ENCODE measurements at places on chromosomes 4 and X.

GRCh38 chrX:31136144-31136611, 64.3 kb upstream of the FTHL17 start:
- DNase-seq = no peak

DNA sequence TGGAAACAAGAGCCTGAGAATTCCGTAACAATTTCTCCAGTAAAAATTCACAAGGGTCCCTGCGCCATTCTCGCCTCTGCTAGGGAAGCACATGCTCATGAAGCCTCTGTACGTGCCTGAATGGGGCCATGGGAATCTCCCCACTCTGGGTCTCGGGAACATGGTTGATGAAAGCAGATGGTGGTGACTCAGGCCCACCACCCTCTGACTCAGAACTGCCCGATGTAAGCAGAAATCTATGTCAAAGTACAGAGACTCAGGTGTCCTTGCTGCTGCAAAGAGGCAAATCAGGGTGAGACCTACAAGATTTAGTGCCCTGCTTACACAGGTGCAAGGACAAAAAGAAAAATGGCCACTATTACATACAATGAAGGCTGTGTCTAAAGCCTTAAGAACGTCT, 65.0 kb downstream of the SCD5 start:
- DNase-seq = no peak

DNA sequence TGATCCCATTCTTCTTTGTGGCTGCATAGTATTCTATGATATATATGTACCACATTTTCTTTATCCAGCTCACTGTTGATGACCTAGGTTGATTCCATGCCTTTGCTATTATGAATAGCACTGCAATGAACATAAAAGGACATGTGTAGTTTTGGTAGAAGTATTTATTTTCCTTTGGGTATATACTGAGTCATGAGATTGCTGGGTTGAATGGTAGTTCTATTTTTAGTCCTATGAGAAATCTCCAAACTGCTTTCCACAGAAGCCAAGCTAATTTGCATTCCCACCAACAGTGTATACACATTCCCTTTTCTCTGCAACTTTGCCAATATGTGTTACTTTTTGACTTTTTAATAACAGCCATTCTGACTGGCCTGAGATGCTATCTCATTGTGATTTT, 278.3 kb downstream of the PCDH18 start:
- DNase-seq = no peak

GRCh38 chr4:91243132-91243531, 1060.6 kb upstream of the GRID2 start:
- no peak for DNase-seq

DNA sequence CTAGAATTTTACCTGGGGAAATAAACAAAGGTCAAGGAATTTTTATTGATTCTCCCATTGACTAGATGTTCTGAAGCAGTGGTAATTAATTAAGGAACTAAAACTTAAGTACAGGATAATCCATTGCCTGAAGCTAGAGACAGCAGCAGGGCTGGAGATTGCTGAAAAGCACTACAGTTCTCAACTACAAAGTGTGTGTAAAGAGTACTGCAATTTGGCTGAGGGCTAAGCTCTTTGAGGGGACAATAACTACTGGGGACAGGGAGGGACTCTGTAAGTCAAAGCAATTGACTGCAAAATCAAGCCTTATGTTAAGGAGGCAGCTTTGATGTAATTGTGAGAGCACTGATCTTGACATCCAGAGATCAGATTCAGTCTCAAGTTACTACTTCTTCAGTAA, 260.4 kb downstream of the GALNTL6 start:
- no peak for DNase-seq

DNA sequence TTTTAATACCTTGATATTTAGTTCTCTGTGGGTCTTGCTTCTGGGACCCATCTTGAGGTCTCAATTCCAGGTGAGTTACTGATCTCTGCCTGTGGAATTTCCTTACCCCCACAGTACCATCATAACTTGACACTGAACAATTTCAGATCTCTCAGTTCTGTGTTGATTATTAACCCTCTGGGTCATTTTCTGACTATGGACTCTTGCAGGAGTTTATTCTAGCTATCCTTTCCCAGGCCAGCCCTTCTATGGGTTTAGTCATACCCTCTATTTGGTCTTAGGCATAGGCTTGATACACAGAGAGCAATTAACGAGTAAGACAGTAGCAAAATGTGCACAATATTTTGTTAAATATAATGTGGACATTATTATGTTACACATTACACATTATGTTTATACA, 3.7 kb upstream of the SPARCL1 start:
- DNase-seq = no peak

GRCh38 chrX:16472345-16472744, 177.6 kb upstream of the S100G start:
- no peak for DNase-seq

- no peak for DNase-seq
Measured at GRCh38 chrX:11266573-11267003, 26.6 kb upstream of the AMELX start.

GRCh38 chr4:3683077-3683743, 83.0 kb upstream of the ADRA2C start:
- DNase-seq = no peak

DNA sequence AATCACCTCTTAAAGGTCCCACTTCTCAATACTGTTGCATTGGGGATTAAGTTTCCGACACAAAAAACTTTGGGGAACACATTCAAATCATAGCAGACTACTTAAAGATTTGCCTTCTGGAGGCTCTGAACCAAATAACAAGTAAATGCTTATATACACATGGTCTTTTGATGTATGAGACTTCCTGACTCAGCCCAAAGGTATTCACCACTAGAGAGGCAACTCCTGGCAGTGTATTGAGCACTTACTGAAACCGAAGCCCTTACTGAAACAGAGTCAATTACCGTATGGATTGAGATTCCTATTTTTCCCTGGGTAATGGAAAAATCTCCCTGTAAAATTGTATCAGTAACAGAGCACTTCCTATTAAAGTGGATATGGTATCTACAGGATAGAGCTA, 45.4 kb downstream of the ZCCHC13 start:
- DNase-seq = no peak

GRCh38 chr4:128603081-128603480, 206.4 kb upstream of the JADE1 start:
- DNase-seq = no peak

GRCh38 chr4:172762895-172763294, 405.7 kb upstream of the GALNT7 start:
- DNase-seq = no peak

GRCh38 chrX:84724576-84724975, 222.3 kb upstream of the HDX start:
- DNase-seq = no peak

DNA sequence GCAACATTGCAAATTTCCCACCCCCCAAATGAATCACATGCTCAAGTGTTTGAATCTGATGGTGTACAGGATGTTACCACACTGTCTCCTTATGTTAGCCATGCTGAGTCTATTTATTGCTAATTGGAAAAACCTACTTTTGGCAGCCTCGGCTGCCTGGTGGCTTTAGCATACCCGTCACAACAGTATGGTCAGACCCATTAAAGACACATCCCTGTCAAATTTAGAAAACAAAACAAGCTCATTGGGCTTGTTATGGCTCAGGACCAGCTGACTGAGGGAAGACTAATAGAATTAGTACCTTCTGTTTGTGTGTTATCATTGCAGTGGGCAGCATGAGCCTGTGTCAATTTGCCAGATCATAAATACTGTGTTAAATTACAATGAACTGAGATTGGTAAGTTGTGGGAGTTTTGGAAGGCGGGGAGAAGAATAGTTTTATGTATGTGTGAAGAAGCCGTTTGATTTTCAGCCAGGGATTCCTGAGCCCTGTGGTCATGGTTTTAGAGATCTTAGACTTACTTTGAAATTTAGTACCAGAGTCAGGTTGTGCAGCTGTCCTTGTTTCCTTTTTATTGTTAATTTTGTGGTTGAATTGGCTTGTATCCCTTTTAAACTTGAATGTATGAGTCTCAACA, 66.8 kb downstream of the POLA1 start:
- no peak for DNase-seq

GRCh38 chr4:144189121-144189520, 48.6 kb upstream of the GYPA start:
- DNase-seq = no peak

GRCh38 chr4:2799971-2800690, 7.2 kb downstream of the SH3BP2 start:
- no peak for DNase-seq

GRCh38 chrX:28901637-28902036, 314.4 kb downstream of the IL1RAPL1 start:
- no peak for DNase-seq

DNA sequence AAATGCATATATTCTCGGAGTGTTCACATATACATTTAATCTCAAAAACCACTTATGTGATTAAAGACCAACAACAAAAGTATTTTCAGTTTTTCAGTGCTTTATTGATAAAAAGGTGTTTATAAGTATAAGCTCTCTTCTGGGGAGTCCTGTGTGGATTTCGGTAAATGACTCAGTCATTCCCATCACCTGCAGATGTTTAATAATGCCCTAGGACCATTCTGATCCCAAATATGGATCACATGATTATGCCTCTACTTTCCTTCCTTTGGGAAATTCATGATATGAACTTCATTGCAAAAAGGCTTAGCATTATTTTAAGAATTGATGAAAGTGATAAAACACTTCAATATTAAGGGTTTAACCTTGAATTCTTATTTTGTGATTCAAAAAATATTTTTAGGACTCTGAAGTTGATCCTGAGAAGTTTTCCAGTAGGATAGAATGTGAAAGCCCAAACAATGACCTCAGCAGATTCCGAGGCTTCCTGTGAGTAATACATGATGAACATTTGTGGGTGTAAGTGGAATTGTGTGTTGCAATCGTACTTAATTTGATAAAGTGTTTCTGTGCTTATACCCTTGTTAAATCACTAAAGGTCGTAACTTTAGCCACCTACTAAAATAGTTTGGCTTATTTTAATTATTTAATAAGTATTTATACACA, 40.2 kb downstream of the ATP10D start:
- DNase-seq = no peak

GRCh38 chr4:62399242-62399641, 1199.1 kb downstream of the ADGRL3 start:
- DNase-seq = no peak

DNA sequence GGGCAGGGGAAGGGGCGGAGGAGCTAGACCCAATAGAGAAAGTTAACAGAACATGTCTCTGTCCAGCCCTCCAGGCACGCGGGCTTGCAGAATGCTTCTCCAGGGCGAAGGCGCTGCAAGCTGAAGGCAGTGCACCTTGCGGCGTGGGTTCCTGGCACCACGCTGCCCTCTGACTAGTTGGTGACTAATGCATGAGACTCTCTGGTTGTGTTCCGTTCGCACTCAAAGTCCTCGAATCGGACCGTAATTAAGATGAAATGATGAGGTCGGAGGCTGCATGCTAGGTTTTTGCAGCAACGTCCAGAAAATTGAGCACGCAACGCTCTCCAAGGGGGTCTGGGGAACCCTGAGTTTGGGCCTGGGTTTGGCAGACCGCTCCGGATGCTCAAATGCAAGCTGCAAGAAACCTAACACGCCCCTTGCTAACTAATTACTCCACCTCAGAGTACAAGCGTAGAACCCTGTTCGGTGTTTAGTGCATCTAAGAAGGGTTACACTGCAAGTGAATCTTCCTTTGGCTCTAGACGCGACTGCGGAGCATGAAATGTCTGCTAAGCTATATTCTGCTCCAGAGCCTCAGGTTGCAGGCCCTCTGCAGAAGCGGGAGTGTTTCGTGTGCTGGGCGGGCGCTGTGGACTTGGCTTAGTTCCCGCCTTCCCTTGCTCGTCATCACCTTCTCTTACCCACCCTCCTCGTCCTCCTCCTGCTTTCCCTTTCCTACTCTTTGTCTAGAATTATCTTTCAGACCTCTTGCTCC, 57.1 kb upstream of the NKAP start:
- DNase-seq = no peak

GRCh38 chrX:13223868-13224567, 95.8 kb downstream of the ATXN3L start:
- no peak for DNase-seq

DNA sequence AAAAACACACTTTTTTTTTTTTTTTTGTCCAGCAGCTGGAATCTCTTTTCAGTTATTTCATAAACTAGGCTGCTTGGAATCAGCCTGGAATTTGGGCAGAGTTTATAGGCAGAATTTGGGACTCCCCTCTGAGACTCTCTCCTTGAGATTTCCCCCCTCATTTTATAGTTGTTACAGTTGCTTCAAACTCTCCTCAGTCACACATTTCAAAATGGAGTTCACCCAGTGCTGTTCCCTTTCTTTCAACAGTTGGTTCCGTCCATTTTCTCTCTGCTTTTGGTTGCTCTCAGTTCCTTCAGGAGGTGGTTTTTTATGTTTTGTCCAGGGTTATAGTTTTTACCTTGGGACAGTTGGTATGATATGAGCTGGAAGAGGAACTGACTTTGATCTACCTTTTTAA, 27.5 kb downstream of the NSD2 start:
- DNase-seq = no peak

- DNase-seq = no peak
Measured at GRCh38 chr4:138901177-138901576, 114.4 kb upstream of the NOCT start.

DNA sequence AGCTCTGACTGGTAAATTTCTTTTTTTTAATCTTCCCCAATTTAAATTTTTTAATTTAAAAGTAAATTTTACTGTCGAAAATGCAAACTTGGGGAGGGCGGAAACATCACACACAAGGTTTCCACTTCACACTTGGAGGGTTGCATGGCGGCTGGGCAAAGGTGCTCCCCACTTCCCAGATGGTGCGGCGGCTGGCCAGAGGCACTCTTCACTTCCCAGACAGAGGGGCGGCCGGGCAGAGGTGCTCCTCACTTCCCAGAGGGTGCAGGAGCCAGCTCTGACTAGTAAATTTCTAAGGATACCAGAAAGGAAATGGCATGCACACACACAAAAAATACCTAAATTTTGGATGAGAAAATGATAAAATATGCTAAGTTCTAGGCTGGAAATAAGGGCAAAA, 16.4 kb downstream of the C1QTNF7 start:
- DNase-seq = no peak

- no peak for DNase-seq
Measured at GRCh38 chrX:39813631-39814277, 284.0 kb downstream of the BCOR start.

- no peak for DNase-seq
Measured at GRCh38 chr4:177070533-177071058, 239.1 kb upstream of the NEIL3 start.

GRCh38 chr4:102334624-102335023, 10.7 kb downstream of the SLC39A8 start:
- DNase-seq = no peak

DNA sequence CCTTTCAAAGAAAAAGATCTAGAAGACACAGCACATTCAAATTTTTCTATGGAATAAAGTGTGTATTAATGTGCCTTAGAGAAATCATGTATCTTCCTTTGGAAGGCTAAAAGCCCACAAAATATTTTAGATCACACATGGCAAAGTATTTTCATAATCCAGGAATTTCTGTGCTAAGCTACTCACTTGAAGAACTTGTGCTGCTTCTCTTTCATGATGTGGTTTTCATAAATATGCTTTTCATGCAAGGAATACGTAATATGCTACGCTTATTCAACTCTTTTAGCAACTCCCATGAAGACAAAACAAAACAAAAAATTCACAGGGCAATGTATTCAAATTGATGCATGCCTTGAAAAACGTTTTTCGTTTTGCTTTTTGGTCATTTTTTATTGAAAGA, 125.6 kb downstream of the ARHGAP24 start:
- DNase-seq = no peak

GRCh38 chr4:25307596-25307995, 5.0 kb upstream of the ZCCHC4 start:
- no peak for DNase-seq

All from activated naive CD4-positive, alpha-beta T cell (primary cell).